ENCODE measurements at places on chromosomes 16 and 17. TPM values are rescaled to one million over a fixed set of nuclear protein-coding genes. Genes with fewer than 3 reads are reported as not detected.

GRCh38 chr17:50316016-50316587 is 29.8 kb upstream of the XYLT2 start:
- DNase-seq, result no peak

- DNase-seq, result no peak
These were observed 61.9 kb upstream of the GSE1 start for GRCh38 chr16:85550953-85551924.

GRCh38 chr17:38851434-38851833 is 2.1 kb downstream of the RPL23 start:
- DNase-seq, result no peak

DNA sequence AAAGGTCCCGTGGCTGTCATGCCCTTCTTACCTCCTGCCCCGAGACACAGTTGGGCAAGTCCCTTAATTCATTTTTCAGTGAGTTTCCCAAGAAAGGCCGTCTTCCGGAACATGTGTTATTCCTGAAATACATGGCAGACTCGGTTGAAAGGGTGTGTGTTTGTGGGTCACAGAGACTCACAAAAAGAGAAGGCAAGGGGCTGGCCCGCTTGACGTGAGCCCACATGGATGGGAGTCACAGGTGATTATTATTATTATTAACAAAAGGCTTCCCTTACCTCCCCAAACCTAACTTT is 34.1 kb upstream of the CCR7 start:
- peak; percentile 59 for DNase-seq

GRCh38 chr16:57947261-57947660 is 23.7 kb downstream of the CNGB1 start:
- DNase-seq, result no peak

- DNase-seq, result no peak
These were observed 7.8 kb downstream of the MRPL27 start for GRCh38 chr17:50365165-50365564.

DNA sequence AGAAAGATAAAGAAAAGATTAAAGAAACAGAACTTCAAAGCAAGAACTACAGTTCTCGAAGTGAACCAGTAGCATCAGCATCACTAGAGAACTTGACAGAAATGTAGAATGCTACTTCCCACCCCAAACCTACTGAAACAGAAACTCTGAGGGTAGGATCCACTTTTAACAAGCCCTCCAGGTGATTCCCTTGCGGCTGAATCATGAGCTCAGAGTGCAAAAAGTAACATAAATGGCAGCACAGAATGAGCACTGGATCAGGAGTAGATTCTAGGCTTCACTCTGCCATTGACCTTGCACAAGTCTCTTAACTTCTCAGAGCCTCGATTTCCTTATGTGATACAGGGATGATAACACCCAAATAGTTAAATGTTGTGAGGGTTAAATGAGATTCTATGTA is 5.8 kb downstream of the TOM1L2 start:
- no peak for DNase-seq

DNA sequence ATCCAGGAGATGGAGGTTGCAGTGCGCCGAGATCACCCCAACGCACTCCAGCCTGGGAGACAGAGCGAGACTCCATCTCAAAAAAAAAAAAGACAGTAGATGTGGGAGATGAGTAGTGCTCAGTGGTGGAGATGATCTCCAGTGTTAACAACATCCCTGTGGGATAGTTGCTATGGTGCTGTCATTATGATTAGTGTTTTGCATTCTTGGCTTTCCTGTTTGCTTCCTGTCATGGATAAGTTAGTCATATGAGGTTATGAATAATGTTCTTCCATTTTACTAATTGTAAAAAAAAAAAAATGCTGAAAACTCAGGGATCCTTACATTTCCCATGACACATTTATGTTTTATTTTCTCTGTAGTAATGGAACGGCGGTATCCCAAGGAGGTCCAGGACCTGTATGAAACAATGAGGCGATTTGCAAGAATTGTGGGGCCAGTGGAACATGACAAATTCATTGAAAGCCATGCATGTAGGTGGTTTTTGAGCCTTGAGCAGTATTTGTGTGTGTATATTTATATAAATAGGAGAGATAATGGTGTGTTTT is 24.5 kb upstream of the DUSP14 start:
- no peak for DNase-seq

APOBR gene
- total RNA-seq, result 4.5 TPM

MT1G gene
- total RNA-seq, result 41.1 TPM

Measured in tibial nerve (tissue), 4 donors.